ENCODE measurements at places on chromosomes 6 and 20.
A peak's percentile ranks its signal among the peaks of the same experiment; 100 is the strongest.

DNA sequence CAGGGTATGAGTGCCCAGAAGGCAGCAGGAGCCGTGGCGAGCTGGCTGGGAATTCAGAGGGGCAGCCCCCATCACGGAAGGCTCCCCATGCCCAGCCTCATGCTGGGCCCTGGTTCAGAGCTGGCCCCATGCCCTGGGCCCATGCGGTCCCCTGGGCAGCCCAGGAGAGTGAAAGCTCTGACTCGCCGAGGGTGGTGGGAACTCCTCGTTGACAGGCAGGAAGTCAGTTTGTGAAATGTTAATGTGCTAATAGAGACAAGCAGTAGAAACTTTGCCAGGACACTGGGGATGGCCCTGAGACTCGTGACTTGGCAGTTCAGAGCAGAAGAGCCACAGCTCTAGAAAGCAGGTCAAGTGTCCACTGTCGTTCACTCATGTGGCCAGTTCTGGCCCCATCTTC is 353.0 kb downstream of the TAF4 start:
- no peak for DNase-seq

- DNase-seq = peak; percentile 40
Measured at GRCh38 chr6:15986027-15986629, 142.8 kb upstream of the MYLIP start.

DNA sequence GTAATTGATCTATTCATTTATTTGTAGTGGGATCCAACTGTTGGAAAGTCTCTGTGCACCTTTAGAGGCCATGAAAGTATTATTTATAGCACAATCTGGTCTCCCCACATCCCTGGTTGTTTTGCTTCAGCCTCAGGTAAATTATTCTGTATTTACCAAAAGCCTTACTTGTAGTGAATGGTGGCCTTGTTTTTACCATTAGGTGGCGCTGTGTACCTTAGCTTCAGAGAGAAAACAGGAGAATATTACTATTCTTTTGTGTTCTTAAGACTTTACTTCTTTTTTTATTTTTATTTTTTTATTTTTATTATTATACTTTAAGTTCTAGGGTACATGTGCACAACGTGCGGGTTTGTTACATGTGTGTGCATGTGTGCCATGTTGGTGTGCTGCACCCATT is 23.7 kb downstream of the PEX7 start:
- no peak for DNase-seq

DNA sequence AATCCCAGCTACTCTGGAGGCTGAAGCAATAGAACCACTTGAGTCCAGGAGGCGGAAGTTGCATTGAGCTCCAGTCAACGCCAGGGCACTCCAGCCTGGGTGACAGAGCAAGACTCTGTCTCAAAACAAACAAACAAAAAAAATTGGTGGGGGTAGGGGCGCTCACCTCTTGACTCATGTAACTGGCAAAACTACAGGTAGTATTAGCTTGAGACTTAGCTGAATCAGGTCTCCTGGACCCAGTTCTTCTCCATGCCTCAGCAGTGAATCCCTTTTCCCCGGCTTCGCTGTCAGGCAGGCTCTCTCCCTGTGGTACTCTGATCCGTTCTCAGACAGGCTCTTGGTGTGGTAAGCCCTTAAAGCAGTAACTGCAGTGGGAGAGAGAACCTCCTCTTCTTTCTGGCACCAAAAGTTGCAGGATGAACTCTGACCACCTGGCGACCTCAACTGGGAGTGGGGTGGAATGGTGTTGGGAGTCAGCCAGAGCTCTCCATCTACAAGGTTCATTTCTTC is 12.9 kb downstream of the SLC9A8 start:
- DNase-seq = no peak

- DNase-seq = no peak
Measured at GRCh38 chr6:55913228-55914195, 38.1 kb upstream of the BMP5 start.

DNA sequence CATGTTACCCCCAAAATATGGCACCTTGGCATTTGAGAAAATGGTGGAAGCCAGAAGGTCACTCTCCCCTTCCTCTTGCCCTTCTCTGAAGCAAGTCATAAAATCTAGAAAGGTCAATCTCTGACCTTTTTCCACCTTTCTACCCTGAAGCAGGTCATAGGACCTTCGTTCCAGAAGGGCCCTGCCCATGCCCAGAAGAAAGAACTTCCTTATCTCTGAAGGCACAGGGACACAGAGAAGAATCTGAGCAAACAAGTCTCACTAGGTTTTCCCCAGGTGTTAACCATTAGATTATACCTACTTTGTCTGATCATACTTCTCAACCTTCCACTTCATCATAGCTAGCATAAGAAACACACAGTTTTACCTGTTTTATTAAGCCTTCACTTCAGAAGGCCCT is 42.5 kb downstream of the SMPDL3A start:
- DNase-seq = no peak

- DNase-seq = no peak
Measured at GRCh38 chr6:108661430-108661829, 100.7 kb downstream of the FOXO3 start.

GRCh38 chr6:39029156-39030011 is 19.2 kb upstream of the GLP1R start:
- no peak for DNase-seq

GRCh38 chr6:4272996-4273395 is 137.6 kb upstream of the ECI2 start:
- no peak for DNase-seq

DNA sequence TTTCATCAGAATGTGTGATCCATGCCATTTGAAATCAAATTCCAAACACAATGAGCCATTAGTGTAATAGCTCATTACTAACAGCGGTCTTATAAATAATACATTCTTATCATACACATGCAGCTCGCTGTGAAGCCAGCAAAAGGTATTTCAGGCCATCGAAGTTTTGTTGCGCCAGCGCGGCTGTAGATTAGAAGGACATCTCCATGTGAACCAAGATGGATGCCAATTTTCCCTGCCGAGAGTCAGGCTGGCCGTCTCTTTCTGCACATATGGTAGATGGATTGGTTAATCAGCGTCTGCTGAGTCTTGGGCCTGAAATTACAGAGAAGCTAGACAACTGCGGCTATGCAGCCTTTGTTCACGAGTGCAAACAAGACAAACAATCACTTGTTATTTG is 44.1 kb downstream of the CFAP61 start:
- DNase-seq = peak; percentile 45

DNA sequence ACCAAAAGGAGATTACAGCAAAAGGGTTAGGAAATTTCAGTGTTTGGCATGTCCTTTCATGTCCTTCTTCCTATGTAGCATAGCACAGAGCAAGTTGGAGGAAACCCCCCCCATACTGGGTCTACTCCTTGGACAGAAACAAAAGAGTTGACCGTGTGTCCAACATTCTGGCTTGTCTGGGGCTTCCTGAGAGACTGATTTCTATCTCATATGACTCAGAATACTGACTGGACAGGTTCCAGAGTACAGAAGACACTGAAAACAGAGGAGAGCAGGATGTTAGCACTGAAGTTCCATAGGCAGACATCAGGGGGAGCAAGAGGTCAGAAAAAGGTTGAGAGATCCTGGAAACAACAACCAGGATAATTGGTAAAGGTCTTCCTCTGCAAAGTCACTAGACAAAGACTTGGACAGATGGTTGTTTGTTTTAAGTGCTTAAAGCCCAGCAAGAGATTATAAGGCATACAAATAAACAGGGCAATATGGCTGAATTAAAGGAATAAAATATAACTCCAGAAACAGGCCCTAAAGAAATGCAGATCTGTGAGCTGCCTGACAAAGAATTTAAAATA is 48.4 kb downstream of the USP49 start:
- peak; percentile 72 for DNase-seq

GRCh38 chr6:22017766-22018165 is 279.1 kb downstream of the PRL start:
- DNase-seq = no peak

DNA sequence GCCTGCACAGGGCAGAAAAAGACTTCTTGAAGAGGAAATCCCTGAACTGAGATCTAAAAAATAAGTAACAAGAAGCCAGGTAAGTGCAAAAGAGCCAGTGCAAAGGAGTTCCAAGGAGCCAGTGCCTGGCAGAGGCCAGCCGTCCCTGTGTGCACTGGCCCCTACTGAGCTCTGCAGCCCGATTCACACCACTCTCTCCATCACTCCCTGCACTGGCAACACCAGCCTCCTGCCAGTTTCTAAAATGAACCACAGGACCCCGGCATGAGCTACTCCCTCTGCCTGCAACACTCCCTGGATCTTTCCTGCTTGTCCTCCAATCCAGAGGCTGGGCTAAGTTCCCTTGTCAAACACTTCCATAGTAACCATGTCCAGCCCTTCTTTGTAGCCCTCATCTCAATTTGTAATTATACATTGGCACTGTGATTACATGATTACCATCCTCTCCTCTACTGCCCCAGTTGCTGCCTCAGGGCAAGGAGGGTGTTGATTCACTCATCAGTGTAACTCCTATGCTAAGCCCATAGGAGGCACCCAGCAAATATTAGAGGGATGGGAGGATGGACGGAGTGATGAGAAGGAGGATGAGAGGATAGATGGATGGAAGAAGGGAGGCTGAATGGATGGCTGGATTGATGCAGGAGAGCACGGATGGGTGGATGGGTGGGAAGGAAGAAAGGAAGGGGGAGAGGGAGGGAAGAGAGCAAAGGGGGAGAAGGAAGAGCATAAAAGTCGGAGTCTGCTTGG is 49.3 kb downstream of the SIRPA start:
- no peak for DNase-seq

DNA sequence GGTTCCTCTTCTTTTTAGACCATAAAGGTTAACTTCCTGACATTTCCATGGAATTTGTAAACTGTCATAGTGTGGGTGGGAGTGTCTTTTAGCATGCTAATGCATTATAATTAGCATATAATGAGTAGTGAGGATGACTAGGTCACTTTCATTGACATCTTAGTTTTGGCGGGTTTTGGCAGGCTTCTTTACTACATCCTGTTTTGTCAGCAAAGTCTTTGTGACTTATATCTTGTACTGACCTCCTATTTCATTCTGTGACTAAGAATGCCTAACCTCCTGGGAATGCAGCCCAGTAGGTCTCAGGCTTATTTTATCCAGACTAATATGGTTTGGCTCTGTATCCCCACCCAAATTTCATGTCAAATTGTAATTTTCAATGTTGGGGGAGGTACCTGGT is 149.6 kb upstream of the SYNCRIP start:
- no peak for DNase-seq

- DNase-seq = no peak
Measured at GRCh38 chr6:25927756-25928216, 2.7 kb downstream of the SLC17A2 start.

GRCh38 chr6:75711173-75711572 is 37.9 kb upstream of the MYO6 start:
- no peak for DNase-seq

DNA sequence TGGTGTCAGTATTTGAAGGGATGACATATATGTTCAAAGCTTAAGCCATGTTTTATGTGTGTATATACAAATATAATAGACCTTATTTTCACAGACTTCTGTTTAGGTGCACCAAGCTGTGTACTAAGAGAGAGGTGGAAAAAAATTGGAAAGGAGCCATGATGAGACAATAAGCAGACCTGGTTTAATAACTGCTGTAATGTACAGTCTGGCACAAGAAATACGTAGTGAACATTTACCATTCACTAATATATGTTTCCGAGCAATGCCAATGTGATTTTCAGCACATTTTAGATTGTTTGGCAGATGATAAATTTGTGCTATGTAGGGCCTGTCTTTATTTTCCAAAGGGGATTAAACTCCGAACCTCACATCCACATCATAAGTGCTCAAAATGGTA is 116.3 kb downstream of the KHDC1L start:
- DNase-seq = no peak

DNA sequence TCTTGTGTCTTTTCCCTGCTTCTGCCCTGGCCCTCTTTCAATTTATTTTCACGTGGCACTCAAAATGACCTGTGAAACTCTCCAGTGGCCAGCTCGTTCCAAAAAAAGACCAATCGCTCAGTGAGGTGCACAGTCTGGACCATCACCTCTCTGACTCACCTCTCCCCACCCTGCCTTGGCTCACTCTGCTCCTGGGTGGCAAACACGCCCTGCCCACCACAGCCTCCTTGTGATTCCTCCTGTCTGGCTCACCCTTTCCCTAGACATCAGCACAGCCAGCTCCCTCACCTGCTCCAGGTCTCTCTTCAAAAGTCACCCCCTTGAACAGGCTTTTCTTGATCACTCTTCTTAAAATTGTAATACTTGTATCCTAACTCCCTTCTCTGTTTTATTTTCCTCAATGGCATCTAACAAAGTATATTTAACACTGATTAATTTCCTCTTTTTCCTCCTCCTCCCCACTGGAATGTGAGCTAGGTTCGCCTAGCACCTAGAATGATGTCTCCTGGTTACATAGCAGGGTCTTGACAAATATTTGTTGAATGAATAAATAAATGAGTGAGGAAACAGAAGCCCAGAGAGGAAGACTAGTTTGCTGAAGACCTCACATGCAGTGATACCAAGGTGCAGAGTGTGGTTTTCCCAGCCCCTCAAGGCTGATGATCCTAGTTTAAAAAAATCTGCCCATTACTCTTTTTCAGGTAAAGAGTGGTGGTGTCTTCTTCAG is 109.0 kb downstream of the GJA10 start:
- DNase-seq = no peak

GRCh38 chr20:50360218-50360672 is 149.9 kb upstream of the PTPN1 start:
- DNase-seq = no peak

- DNase-seq = no peak
Measured at GRCh38 chr20:50445354-50446151, 64.6 kb upstream of the PTPN1 start.

- peak; percentile 78 for DNase-seq
Measured at GRCh38 chr20:63707558-63708300, at the start of the genes ARFRP1 and ZGPAT. Gene ARFRP1, minus strand, starts transcription at chr20:63707976. Its CDS starts 885 bp downstream, at chr20:63707091. Gene ZGPAT, plus strand, starts transcription at chr20:63708039. Its CDS starts 542 bp downstream, at chr20:63708581.

DNA sequence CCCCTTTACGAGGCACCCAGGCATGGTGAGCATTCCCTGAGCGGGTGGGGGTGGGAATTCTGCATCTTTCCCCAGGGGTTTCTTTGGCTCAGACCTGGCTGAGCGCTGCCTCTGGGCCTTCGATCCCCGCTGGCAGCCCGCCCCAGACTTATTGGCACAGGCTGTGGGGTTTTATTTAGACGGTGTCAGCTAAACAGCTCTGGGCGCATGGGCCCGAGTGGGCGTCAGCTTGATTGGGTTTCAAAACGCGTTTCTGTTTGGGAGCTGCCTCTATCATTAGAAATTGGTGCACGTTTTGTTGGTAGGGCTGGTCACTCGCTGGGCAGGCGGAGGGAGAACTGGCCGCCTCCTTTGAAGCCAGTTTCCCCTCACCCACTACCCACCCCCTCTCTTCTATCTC is 21.0 kb downstream of the PMEPA1 start:
- DNase-seq = no peak

GRCh38 chr20:53490620-53491019 is 103.0 kb downstream of the ZNF217 start:
- no peak for DNase-seq

GRCh38 chr6:46243754-46244153 is 73.0 kb upstream of the ENPP5 start:
- no peak for DNase-seq

DNA sequence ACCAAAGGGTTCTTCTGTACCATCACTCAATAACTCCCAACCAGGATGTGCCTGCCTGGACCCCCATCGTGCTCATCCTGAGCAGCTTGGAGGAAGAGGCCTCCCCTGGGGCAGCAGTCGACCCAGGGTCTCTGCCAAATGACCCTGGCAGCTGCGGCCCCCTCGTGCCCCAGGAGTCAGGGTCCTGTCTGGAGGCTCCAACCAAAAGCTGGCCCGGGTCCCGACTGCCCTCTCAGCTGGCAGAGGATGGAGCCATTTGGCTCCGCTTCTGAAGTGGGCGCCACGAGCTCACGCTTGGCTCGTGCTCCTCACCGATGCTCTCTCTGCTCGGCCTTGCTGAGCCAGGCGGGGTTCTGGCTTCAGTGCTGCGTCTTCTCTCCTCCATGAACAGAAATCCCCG is 56.8 kb downstream of the TFAP2C start:
- no peak for DNase-seq

GRCh38 chr6:66900133-66901083 is 1193.4 kb upstream of the EYS start:
- no peak for DNase-seq

GRCh38 chr6:105600336-105601260 is 197.7 kb upstream of the PREP start:
- no peak for DNase-seq
